CD4-positive, alpha-beta T cell (primary cell): ENCODE measurements at places on chromosomes 11 and 22. TPM values are rescaled to one million over a fixed set of nuclear protein-coding genes. Genes with fewer than 3 reads are reported as not detected.

DNA sequence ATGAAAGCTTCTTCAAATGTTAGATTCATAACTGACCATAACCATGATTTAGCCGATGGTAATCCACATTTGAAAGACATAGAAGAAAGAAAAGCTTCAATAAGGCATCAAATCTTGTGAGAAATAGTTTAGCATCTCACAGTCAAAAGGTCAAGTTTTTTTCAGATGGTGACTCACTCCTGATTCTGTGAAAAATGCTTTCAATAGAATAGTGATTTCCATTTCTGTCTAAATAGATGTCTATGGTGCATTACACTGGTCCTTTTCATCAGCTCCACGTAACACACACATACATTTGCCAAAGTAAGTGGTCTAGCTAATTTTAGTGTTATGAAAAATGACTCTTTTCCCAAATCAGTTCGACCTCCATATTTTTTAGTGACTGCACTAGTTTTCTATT is 139.2 kb downstream of the LRRC4C start:
- DNase-seq: no peak

SLC22A9 gene
- not detected for total RNA-seq

GRCh38 chr22:46865052-46865434 is 102.6 kb downstream of the TBC1D22A start:
- no peak for DNase-seq

CRYAB gene
- total RNA-seq: not detected

LGALS1 gene
- total RNA-seq: 93.7 TPM

GRCh38 chr22:37011472-37011871 is 7.8 kb downstream of the TST start:
- no peak for DNase-seq

DNA sequence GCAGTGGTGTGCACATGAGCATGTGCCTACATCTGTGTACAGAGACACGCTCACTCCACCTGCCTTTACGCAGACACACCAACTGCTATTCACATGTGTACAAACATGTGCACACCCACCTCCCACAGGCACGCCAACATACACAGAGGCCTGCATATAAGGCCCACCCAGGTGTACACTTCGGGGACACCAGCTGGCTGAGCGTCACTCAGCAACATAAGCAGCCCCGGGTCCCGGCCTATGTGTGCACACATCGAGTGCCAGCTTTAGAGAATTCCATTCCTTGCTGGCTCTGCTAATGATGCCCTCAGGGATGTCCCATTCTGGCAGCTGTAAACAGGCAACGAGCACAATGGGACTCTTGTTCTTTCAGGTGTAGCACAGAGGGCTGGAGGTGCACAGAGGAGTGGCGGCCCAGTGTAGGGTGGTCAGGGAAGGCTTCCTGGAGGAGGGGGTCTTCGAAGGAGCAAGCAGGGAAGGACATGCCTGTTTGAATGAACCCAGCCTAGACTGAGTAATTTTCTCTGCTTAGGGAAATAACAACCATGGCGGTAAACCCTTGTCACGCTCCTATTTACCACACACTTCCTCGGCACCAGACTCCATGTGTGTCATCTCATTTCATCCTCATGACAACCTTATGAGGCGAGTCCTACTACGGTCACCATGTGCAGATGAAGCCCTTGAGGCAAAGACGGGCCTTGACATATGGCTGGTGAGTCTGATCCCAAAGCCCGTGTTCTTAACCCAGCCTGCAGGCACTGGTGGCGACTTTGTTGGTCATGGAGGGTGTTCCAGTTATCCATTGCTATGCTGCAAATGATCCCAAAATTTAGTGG is 35.1 kb downstream of the RPL3 start:
- DNase-seq: no peak

DNA sequence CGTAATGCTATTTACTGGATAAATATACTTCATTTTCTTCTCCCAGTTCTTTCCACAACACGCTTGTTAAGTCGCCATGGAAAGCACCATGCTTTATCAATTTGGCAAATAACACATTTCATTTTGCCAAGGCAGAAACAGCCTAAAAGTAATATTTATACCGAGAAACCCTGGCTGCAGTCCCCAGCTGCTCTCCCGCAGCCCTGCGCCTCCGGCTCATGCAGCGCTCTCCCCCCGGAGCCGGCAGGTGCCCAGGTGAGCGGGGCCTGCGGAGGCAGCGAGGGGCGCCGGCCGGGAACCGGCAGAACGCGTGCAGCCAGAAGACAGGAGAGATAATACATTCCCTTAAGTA is 681 bp upstream of the ARHGEF12 start:
- DNase-seq: peak; percentile 12

DNA sequence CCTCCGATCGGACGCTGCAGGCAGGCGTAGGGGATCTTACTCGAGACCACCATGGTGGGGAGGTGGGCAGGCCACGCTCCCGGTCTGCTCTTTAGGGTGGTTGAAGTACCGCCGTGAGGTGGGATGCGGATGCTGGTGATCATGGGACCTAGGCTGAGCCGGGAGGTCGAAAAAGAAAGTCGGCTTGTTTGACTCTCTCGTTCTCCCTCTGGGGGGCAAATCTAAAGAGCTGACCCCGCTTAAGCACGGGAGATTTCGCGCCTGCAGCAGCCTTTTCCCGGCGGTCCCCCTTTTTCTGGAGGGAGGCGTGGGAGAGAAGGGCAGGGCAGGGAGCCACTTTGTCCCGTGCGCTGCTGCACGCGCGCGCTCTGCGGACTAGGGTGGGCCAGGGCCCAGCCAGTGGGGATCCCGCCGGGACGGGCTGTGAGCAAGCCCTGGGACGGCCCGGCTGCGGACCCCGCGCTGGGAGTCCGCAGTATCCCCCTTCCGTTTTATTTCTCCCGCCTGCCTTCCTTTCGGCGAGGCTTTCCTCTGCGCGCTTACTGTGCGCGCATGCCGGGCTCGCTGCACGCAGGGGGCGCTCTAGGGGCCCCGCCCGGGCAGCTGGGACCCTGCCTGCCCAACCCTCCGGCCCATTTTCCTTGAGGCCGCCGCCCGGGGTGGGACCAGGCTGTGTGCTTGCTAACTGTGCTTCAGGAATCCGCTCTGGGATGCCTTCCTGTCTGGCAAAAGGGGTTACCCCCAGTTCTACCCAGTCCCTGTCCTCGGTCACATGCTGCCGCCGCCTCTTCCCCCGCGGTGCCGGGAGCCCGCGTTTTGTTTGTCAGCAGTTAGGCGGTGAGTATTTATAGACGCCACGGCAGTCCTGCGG is 81.0 kb downstream of the PRR5L start:
- peak; percentile 28 for DNase-seq

- DNase-seq: no peak
Observed at GRCh38 chr22:17806437-17806836, 32.2 kb upstream of the BID start.

DNA sequence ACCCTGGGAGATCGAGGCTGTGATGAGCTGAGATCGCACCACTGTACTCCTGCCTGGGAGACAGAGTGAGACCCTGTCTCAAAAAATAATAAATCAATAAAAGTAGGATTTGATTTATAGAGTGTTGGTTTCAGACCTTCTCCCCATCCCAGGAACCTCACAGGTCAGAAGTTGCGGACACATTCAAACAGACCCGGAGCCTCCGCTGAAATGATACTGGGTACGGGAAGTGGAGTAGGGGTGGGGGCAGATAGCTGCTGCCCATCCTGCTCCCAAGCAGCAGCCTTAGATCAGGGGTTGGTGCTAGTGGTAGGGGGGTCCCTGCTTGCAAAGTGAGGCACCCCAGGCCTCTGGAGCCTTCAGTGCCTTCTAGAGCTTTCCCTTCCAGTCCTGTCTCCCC is 7.8 kb downstream of the PRDM11 start:
- DNase-seq: no peak

DNA sequence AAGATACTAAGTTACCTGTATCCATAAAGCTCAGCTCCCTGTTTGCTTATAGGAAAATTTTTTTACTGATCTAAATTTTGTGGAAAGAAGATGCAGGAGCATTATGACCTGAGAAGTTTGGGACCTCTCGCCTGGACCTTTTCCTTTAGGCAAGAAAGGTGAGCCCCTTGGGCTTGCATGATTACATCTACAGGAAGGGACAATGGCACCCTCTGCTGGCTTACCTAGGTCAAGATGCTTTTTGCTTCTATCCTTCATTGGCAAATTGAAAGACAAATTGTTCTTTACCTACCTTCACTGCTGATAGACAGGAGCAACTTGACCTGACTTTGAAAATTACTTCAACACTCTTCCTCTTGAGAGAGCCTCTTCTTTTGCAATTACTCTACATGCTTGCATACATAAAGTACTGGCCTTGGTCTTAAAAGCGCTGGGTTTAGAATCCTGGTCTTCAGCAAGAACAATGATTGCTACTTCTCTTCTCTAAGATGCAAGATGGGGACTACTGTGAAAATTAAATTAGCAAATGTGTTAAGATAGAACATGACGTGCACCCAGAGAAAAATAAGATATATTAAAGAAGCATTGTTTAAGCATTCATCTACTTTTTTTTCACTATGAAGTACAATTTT is 147.2 kb downstream of the TRPC6 start:
- no peak for DNase-seq

MS4A15 gene
- total RNA-seq: not detected

DNA sequence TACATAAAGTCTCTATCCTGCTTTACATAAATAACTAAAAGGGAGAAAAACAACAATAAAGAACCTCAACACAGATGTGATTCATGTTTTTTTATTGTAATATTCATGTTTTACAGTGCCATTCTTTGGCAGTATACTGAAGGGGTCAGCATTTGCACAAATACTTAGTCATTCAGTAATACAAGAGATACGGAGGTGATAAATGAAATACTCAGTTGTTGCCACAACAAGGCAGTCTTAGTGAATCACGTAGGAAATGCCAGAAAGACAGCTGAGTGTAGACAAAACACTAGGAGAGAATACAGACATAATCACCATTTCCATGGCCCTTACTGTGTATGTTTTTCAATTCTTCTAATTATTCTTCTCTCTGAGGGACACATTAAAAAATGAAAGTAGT is 910.4 kb downstream of the METTL15 start:
- no peak for DNase-seq

NAALAD2 gene
- not detected for total RNA-seq

GRCh38 chr22:28817919-28818859 is 17.8 kb upstream of the XBP1 start:
- DNase-seq: no peak

DNA sequence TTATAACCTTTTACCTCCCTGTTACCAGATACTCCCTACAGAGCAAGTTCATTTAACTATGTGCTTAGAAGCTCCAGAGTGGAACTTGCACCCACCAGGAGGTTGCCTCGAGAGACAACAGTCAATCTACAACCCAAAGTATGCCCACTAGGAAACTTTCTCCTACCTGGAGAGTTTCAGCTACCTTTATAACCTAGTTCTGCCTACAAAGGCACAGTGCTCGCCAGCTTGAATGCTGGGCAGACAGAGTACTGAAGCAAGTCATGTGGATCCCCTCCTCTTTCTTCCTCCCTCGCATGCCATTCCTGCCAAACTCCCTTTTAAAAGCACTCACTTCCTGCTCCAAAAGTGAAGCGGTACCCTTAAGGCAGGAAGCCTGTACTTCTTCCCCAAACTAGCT is 258.9 kb downstream of the SWAP70 start:
- no peak for DNase-seq

DNA sequence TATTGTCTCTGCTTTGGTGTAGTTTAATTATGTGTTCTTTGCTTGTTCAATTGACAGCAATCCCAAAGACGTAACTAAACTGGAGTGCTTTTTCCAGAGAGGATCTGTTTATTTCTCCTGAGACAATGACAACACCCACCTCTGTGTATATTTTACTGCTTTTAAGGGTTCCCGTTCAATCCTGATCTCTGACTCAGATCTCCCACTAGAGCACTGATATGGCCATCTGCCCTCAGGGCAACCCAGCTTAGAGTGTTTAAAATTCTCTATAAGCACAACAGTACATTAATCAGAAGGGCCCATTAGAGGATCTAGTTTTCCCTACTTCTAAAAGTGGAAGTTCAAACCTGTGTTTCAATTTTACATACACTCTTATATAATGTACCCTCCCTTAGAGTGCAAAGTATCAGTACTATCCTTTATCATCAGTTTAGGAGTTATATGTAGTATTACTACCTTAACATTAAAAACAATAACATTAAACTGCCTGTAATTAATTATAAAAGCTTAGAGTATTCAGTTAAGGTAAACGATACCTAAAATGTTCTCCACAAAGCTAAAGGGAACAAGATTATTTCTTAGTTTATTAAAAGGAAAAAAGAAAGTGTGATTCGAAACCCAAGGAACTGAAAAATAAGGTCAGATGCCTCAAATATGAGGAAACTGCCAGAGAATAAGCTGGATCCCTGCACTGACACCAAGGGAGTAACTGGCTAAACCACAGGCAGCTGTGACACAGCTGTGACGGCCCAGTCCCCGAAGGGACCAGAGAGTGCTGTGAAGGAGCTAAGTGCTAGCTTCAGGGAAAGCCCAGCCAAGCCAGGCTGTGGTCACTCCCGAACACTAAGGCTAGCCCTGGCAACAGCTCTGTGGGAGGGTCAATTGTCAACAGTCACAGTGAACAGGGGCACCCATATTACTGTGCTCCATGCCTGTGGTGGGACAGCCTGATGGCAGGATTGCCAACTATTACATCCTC is 15.2 kb downstream of the UFD1 start:
- DNase-seq: no peak

DNA sequence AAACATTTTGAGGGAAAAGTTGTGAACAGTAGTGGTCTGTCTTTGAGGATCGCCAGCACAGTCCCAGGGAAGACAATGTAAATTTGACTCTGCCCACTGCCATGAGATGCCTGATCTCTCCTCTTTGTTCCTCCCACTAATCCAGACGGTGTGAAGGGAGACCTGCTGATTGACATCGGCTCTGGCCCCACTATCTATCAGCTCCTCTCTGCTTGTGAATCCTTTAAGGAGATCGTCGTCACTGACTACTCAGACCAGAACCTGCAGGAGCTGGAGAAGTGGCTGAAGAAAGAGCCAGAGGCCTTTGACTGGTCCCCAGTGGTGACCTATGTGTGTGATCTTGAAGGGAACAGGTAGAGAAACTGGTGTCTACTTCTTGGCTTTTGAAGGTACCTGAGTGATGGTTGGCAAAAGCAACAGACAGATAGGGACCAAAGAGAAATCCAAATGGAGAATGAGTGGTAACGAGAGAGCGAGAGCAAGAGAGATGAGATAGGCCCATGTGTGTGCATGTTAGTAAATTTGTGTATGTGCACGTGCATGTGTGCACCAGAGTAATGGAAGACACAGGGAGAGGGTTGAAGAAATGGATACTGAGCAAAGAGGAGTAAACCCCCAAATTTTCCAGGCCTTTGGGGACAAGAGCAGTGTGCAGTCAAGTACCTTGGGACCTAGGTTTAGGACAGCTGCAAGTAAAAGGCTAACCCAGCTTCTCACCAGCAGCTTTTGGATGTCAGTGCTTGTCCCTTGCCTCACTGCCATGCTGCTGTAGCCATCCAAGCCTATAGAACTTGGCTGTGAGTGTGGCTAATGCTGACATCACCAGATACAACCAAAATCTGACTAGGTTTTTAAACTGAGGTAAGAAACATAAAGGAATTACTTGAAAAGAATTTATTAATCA is 1.9 kb downstream of the NNMT start:
- DNase-seq: no peak

- DNase-seq: no peak
Observed at GRCh38 chr11:78549624-78550409, 24.8 kb downstream of the NARS2 start.
